Stimulated activated CD4-positive, alpha-beta T cell treated with anti-CD3 and anti-CD28 coated beads, Interleukin-15, amount 100 ng/mL, for 1 hour (primary cell): ENCODE measurements at places on chromosomes 5 and 9.
A peak's percentile ranks its signal among the peaks of the same experiment; 100 is the strongest.

DNA sequence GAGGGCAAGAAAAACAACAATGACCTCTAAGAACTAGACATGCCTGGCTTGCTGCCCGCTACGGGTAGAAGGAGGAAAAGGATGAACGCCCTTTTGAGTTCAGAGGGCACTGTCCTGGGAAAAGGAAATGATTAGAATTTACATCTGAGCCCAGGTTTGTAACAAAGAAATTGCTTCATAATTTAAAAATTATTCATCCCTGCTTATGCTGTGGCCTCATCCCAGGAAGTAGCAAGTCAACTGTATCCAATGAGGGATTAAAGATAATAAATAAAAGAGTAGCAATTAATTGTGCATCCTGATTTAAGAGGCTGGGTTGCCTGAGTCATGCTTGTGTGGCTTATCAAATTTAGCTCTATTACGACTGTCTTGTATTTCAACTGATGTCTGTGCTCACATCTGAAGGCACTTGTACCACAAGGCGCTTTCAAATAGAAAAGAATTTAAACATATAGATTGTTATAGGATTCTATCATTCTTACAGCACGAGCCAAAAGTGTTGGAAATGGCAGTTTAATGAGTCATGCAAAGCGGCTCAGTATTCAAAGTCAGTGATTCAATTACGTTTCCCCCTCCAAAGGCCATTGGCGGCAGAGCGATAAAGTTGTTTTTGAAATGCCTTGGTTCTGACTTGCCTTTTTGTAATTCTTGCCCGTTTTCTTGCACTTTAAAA, 40.0 kb upstream of the DMRT1 start:
- DNase-seq = no peak

DNA sequence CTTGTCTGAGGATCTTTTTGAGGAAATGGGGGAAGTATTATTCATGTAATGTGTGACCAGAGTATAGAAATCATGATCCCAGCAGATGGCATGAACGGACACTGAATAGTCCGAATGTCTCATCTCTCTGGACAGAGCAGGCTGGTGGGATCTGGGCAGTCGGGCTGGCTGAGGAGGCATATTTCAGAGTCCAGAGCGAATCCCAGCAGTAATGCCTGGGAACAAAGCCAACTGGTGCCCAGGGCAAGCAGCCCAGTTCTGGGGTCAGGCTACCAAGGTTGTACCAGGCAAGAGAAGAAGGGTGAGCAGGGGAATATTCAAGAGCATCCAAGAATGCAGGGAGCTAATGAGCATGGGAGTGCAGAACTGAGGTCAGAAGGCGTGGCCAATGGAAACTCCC, 306.4 kb downstream of the ZSWIM6 start:
- DNase-seq = no peak

DNA sequence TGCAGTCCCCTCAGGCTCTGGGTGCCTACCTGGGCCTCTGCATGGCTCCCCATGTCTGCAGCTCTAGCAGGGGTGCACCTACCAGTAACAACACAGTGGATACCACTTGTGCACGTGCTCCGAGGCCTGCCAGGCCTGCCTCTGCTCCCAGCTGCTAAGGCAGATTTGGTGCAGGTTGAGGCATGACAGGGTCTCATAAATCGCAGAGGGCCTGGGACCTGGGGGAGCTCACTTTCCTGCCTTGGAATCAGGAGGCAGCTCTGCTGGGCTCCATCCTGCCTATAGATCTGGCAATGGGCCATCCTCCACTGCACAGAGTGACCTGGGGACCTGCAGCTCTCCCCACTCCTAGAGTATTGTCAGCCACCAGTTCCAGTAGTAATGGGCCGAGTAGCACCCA, 121.9 kb upstream of the CXCL14 start:
- DNase-seq = no peak

- DNase-seq = no peak
Measured at GRCh38 chr9:68749579-68750159, 44.6 kb downstream of the PIP5K1B start.

DNA sequence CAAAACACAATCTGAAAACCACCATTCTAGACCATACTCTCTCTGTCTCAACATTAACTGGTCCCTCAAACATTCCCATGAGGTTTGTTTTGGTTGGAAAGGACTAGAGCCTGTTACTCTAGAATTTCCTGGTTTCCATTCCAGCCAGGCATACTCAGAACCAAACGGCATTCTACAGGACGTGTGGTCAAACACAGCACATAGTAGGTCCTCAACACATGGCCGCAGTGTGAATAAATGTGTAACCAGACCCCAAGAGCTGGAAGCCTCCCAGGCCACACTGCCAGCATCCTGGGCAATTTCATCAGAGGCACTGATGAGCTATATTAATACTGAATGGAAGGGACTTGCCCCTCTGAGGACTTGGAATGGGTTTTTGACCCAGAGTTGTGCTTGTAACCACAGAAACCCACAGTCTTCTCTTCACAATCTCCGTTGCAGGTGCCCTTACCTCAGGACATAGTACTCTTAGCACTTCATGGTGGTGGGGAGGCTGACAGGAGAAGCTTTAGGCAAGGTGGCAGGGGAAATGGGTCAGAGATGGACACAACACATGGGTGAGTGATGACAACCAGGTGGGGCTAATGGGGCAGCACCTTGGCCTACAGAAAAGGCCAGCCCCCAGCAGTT, 66.0 kb downstream of the ZNF366 start:
- DNase-seq = no peak

GRCh38 chr5:1480217-1480616, 35.0 kb upstream of the SLC6A3 start:
- DNase-seq = no peak

DNA sequence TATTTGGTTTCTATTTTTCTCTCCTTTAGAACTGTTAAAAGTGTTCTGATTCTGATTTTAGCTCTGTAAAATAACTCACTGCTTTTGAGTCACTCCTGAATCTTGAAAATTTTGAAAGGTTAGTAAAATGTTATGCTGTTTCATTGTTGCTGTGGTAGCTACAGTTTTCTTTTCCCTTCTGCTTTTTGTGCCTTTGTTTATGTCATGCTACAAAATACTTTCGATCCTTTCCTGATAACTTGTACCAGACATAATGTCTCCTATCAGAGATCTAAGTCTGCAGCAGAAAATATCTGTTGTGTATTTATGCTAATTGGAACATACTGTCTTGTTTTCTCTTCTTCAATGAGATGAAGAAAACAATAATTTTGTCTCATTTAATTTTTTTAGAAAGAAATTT, 26.9 kb upstream of the CEP120 start:
- no peak for DNase-seq

- no peak for DNase-seq
Measured at GRCh38 chr9:38732885-38733284, 13.0 kb upstream of the FAM240B start.

DNA sequence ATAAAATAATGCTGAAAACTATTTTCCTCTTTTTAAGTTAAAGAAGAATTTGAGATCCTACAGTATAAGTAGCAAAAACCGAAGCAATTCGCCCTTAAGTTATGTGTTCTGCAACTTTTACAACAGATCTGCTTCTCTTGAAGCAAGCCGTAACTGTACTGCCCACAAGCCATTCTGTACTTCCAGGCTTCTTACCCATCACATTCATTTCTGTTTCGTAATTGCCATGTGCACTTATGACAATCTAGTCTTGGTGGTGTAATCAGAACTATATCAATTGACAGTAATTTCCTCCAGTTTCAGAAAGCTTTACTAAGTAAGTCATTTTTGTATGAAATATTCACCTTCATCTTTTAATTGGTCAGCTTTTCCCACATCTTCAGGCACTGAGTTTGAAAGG, 13.8 kb downstream of the SGTB start:
- DNase-seq = no peak

GRCh38 chr5:168961681-168962080, 339.3 kb downstream of the SLIT3 start:
- no peak for DNase-seq

DNA sequence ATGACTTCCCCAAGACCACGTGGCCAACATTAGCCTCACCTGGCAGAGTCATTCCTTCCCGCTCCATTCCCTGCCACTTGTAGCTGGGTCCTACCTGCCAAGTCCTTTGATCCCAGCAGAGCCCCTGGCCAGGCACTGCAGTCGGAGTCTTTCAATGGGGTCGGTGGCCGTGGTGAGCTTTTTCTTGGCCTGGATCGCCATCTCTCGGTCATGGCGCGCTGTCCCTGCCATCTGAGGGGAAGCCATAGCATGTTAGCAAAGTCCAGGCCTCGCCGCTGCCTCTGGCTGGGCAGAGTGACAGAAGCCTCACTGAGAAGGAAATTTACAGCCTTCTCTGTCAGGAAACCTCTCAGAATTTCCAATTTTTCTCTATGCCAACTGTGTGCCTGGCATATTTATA, 17.5 kb downstream of the CAPSL start:
- no peak for DNase-seq

DNA sequence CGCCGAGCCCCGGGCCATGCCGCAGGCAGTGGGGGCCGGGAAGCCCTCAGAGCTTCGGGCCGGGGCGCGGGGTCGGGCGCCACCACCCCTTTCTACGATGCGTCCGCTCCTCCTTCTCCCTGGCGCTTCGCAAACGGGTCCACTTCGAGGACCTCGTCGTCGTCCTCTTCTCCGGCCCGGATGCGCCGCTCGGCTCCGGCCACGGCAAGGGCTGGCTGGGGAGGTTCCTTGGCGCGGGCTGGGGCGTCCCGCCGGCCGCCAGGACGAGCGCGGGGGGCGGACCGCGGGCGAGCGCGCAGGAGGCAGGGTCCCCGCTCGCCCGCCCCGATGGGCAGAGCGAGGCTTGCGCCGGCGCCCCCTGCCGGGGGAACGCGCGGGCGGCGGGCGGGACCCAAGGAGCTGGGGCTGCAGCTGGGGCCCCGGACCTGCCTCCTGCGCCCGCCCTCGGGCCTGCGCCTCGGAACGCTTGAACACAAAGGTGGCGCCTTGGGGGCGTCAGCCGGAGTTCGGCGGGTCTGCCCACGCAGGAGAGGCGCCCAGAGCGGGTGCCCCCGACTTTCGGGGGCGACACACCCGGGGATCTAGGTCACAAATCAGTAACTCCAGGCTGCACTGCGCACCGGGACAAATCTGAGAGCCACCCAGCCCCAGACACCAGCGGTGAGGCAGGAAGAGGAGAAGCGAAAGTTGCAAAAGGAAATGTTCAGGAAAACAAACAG, at the start of gene ROR2:
TSS of gene ROR2 (minus strand) at position 283 of the 719 bp plus-strand sequence.
- no peak for DNase-seq

GRCh38 chr5:81189875-81190498, 43.1 kb upstream of the CKMT2 start:
- no peak for DNase-seq

- no peak for DNase-seq
Measured at GRCh38 chr5:177510567-177511053, 984 bp upstream of the DOK3 start.

DNA sequence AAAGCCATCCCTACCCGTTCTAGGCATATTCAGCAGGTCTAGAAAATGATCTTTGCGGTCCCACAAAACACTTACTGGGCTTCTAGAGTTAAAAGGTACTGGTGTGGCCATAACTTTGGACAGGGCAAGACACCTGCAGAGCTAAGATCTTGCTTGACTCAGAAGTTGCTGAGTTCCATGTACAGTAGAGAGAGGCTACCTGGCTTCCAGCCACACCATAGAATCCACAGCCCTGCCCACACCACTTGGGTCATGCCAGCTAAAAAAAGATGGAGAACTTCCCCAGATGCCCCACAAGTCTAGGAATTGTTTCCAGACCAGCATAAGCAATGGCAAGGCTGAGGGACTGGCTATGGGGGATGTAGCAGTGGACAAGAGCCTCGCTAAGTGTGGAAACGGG, 52.1 kb downstream of the ABCA1 start:
- no peak for DNase-seq

GRCh38 chr5:136104306-136104965, 28.2 kb upstream of the SMAD5 start:
- DNase-seq = no peak

DNA sequence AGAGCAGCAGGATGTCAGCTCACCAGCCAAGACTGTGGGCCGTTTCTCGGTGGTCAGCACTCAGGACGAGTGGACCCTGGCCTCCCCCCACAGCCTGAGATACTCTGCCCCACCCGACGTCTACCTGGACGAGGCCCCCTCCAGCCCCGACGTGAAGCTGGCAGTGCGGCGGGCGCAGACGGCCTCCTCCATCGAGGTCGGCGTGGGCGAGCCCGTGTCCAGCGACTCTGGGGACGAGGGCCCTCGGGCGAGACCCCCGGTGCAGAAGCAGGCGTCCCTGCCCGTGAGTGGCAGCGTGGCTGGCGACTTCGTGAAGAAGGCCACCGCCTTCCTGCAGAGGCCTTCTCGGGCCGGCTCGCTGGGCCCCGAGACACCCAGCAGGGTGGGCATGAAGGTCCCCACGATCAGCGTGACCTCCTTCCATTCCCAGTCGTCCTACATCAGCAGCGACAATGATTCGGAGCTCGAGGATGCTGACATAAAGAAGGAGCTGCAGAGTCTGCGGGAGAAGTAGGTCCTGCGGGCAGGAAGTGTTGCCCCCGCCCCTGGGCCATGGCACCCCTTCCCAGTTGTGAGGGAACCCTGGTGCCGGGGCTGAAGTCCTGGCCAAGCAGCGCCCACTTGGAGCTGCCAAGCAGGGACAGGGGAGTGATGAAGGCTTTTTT, 108.9 kb downstream of the WNK2 start:
- no peak for DNase-seq

- DNase-seq = peak; percentile 29
Measured at GRCh38 chr9:96856363-96857286, 2.3 kb upstream of the ZNF782 start.
